Stimulated activated CD4-positive, alpha-beta T cell treated with anti-CD3 and anti-CD28 coated beads, Interleukin-4, amount 100 ng/mL, for 4 hours (primary cell): ENCODE measurements at places on chromosomes 16 and 17.

GRCh38 chr16:49914657-49915056 is 58.7 kb upstream of the ZNF423 start:
- no peak for DNase-seq

GRCh38 chr16:84932681-84933080 is 78.7 kb downstream of the ZDHHC7 start:
- no peak for DNase-seq

DNA sequence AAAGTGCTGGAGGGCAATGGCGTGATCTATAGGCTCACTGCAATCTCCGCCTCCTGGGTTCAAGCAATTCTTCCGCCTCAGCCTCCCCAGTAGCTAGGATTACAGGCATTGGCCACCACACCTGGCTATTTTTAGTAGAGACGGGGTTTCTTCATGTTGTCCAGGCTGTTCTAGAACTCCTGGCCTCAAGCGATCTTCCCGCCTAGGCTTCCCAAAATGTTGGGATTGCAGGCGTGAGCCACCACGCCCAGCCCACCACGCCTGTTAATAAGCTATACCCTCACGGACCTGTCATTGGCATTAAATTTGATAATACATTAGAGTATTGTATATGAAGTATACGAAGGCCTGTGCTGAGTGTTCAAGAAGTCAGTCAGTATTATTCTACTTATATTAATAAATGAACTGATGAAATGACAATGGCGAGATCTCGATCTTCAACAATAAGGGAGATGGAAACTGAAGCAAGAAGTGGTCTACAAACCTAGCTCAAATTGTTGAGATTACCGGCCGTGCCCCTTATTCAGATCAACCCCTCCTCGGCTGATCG is 818 bp upstream of the BCAS3 start:
- DNase-seq: no peak

- no peak for DNase-seq
Observed at GRCh38 chr16:12459391-12460063, 344.2 kb downstream of the CPPED1 start.

DNA sequence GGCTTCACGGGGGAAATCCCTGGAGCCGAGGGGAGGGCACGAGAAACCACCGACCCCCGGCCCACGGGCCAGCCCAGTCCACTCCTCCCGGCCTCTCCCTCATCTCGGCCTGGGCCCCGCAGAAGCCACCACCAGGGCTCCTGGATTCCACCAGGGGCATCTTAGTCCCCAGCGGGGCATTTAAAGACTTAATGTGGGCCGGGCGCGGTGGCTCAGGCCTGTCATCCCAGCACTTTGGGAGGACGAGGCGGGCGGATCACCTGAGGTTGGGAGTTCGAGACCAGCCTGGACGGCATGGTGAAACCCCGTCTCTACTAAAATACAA is 24.1 kb upstream of the ABR start:
- no peak for DNase-seq
